Stimulated activated CD4-positive, alpha-beta T cell treated with anti-CD3 and anti-CD28 coated beads, TNF-alpha, amount 100 ng/mL, for 1 hour (primary cell): ENCODE measurements at places on chromosomes 6 and 20.

DNA sequence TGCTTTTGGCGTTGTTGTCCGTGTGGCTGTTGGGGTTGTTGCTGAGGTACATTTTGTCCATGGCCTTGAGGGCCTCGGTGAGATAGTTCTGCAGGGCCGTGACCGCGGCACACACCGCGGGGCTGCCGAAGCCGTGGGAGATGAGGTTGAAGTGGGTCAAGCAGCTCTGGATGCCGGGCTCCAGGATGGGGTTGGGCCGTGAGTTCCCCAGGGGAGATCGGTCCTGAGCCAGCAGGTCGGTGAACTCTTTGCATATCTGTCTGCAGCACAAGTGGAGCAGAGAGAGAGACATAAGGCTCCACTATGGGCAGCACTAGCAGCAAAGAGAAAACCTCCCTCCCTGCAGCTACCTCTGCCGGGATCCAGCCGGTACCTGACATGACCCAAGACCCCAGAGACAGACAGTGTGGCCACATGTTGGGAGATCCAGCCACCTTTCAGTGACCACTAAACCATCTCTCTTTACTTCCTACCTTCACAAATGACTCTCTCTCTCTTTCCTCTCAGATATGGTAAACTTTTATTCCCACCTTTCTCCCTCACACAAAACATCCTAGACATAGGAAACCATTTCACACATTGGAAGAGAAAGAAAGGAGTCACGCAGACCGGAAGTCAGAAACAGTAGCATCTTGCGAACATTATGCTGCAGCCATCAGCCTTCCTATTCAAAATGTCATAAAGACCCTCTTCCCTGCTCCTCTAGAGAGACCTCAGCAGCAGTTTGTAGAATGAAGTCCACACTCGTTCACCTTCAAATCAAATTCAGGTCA lies 16.2 kb downstream of the TFAP2A start:
- DNase-seq, result no peak

DNA sequence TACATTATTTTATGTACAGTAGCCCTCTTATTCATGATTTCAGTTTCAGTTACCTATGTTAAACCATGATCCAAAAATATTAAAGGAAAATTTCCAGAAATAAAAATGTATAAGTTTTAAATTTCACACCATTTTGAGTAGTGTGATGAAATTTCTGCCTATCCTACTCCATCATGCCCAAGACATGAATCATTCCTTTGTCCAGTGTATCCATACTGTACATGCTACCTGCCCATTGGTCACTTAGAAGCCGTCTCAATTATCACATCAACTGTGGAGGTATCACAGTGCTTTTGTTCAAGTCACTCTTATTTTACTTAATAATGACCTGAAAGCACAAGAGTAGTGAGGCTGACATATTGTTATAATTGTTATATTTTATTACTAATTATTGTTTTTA lies 32.3 kb upstream of the PLCB4 start:
- no peak for DNase-seq

DNA sequence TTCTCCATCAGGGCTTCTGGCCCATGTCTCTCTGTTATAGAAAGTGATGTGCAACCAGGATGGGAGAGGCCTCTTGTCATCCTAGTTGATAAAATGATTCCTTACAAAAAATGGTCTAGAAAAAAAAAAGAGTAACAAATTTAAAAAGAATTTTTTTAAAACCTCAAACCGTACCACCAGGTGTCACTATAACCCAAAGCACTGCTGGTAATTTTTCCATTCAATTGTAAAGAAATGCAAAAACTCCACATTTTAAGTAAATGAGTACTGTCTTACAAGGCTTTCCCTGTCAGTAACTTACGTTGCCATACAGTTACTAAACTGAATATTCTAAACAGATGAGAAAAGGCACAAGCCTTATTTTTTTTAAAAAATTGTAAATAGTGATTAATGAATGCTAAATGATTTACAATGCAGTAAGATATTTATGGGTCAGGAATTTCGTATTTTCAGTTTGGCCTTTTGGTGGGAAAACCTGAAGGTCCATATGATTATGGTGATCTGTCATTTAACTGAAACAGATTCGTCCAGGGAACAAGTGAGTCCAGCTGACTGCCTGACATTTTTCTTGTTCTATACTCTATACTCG lies 95.4 kb downstream of the OGFRL1 start:
- no peak for DNase-seq

- DNase-seq, result no peak
These were observed 19.9 kb downstream of the SPINT3 start for GRCh38 chr20:45495501-45495941.

DNA sequence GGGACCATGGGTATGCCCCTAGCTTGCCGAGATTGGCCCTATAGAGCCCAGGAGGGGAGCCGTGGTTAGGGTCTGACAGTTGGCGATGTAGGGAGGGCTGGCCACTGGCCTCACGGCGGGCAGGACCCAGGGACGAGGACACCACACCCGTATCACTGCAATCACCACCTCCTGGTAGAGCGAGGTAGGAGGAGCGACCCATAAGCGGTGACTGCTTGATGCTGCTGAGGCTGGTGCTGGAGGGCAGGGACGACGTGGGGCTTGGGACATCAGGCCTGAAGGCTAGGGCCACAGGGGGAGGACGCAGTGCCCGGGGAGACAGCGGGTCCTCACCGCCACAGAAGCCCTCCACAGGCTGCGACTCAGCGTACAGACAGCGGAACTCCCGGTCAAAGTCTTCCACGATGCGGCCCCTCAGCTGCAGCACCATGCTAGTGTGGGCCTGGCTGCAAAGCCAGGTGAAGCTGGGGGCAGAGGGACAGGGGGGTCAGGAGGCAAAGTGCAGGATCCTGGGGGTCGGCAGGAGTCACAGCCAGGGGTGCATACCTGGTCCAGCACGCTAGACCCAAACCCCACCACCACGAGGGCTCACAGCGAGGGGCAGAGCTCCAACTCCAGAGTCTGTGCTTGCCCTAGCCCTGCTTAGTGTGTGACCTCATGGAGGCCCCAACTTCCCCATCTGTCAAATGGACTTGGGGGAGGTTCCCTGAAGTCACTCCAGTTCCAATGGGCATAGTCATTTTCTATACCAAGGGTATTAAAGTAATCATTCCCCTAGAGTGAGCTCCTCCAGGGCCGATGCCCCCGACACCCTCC lies 3.1 kb upstream of the EIF6 start:
- no peak for DNase-seq

DNA sequence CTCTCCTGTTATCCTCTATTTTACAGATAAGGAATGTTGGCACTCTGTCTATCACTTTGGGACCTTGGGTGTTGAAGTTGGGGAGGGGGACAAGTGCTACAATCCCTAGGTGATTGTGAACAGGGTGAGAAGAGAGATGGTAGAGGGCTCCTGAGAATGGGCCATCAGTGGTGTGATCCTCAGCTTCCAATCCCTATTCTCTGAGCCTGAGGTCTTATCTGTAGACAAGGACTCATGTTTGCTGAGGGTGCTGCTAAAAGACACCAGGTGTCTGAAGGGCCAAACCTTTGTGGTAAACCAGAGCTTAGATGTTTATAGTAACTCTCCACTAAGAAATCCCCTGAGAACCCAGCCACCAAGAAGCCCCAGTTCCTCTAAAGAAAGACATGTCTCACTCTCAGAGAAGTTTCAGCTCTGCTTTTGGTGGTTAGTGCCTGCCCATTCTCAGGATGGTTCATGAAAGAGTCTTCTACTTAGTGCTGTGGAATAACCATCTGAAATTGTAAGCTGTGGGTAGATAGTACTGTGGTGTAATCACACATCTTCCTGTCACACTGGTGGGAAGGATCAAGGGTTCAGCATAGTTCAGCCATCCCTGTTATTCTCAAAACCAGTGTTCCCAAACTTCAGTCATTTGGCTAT lies 58.2 kb upstream of the IL20RA start:
- DNase-seq, result no peak

DNA sequence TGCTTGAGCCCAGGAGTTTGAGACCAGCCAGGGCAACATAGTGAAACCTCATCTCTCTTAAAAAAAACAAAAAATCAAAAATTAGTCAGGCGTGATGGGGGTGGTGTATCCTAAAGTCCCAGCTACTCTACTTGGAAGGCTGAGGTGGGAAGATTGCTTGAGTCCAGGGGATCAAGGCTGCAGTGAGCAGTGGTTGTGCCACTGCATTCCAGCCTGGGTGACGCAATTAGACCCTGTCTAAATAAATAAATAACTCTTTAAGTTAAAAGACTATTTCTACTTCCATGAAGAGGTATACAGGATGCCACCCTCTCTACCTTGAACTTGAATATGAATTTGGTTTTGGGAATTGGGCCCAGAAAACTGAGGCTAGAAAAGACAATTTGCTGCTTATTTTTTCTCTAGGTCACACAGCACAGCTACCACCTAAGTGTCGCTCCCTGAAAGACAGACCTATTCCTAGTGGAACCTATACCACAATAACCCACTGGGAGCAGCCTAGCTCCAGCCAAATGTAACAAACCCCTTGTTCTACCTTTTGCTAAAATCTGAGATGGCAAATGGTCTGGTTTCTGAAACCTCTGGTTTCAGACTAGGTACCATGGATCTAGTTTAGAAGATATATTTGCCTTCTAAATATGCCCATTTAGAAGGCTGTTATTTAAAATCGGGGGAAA lies 35.2 kb downstream of the HMGCLL1 start:
- DNase-seq, result no peak

- DNase-seq, result no peak
These were observed 171.0 kb upstream of the PRND start for GRCh38 chr20:4550740-4551139.

DNA sequence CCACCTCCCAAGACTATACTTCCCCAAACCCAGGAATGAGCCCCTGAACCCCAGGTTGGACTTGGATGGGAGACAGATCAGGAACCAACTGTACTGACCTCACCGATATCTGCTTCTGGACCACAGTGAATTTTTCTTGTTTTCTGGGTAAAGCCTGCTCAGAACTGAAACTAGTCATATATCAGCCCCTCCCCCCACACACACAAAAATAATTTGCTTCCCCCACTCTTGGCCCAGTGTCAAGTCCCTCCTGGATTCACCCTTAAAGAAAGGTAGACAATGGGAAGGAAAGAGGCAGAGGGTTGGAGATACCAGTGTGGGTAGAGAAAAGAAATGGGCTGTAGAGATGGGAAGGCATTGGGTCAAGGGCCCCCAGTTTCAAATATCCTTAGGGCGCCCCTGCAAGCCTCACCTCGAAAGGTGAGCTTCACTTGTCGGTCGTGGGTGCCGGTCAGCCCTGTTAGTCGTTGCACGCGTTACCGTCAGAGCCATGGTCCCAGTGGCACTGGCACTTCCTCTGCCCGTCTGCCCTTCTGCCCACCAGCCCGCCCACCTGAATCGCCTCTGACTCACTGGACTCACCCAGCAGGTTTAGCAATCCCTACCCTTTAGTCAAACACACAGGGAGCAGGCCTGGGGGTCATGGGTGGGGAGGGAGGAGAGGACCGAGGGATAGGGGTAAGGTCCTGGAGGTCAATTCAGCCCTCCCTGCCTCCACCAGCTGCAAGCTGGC lies 8.5 kb upstream of the SPAG4 start:
- DNase-seq, result no peak

- DNase-seq, result no peak
These were observed 580.6 kb downstream of the TFAP2A start for GRCh38 chr6:9834233-9834632.

DNA sequence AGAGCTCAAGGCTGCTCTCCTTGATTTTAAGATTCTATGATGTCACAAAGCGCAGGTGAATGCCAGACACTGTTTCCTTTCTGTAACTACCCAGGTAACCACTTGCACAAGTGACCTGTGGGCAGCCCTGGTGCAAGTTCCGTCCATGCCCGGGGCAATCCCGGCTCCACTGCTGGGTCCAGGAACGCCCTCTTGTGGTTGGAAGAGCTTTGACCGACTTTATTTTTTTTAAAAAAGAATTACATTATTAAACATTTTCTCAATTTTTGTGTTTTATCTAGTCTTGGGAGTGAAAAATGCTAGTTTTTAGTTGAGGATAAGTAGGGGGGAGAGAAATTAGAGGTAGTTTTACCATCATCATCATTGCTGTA lies 695.2 kb downstream of the QKI start:
- no peak for DNase-seq

DNA sequence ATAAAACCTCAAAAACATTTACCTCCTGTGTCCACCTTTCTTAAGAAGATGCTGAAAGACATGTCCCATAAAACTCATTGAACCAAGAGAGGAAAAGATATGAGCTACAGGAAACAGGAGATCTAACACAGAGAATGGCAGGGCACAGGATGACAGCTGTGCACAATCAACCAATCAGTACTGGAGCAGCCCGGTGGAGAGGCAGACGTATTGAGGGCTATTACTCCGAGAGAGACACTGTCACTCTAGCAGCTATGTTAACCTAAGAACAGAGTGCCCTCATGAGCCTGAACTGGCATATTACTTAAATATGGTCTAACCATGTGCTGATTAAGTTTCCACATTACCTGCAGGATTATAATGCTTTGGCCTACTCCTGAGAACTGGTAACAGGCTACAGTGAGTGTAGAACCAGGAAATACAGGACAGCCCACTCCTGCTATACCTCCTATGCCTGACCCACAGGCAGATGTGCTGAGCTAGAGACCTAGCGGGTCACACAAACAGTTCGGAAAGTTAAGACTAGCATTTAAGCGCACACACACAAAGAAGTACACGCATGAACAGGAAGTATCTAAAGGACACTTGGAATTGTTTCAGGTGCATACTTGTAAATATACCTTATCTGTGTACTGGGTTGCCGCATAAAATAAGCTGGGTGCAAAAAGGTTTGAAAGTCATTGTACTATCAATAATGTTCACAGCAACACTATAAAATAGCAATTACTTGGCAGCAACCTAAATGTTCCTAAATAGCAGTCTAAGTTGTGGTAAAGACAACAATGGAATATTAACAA lies 199.3 kb upstream of the SHLD1 start:
- DNase-seq, result no peak

- DNase-seq, result no peak
These were observed 27.8 kb downstream of the CMTR1 start for GRCh38 chr6:37460805-37461204.

DNA sequence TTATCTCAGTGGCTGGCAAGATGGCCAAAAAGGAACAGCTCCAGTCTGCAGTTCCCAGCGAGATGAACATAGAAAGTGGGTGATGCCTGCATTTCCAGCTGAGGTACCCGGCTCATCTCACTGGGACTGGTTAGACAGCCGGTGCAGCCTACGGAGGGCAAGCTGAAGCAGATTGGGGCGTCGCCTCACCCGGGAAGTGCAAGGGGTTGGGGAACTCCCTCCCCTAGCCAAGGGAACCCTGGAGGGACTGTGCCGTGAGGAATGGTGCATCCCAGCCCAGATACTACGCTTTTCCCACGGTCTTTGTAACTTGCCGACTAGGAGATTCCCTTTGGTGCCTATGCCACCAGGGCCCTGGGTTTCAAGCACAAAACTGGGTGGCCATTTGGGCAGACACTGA lies 324.7 kb downstream of the GJA1 start:
- DNase-seq, result no peak

DNA sequence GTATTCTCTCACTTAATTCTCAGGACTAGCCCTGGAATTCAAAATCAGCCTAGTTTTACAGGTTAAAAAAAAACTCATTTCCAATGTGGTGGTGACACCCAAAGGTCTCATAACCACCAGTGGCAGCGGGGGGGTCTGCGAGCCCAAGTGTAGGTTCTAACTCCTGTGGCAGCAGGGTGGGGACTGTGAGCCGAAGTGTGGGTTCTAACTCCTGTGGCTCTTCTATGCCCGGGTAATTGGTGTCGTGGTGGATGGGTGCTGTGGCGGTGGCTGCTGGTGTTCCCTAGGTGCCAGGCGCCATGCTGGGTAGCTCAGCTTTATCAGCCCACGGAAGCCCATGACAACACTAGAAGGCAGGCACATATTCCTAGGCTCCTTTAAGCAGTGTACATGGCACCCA lies 4.9 kb upstream of the ANKRD60 start:
- no peak for DNase-seq

- DNase-seq, result no peak
These were observed 24.9 kb downstream of the TTLL2 start for GRCh38 chr6:167349631-167350274.

GRCh38 chr20:61913423-61914225 lies 152.1 kb downstream of the TAF4 start:
- no peak for DNase-seq
